ENCODE measurements at places on chromosomes 11 and 22. TPM values are rescaled to one million over a fixed set of nuclear protein-coding genes. Genes with fewer than 3 reads are reported as not detected.

GRCh38 chr11:35515224-35515623 is 10.2 kb downstream of the PAMR1 start:
- DNase-seq: no peak

Gene BSCL2
- polyA plus RNA-seq: 60.1 TPM

Gene KCNK4
- 0.11 TPM for polyA plus RNA-seq

Gene GGTLC2
- polyA plus RNA-seq: 0.30 TPM

Gene APOBEC3C
- polyA plus RNA-seq: 10.6 TPM

- no peak for DNase-seq
Observed at GRCh38 chr11:65529475-65530156, 4.7 kb downstream of the SCYL1 start.

Gene ANO1
- 17.3 TPM for polyA plus RNA-seq

GRCh38 chr22:36816339-36816635 is 548 bp downstream of the PVALB start:
- DNase-seq: no peak

DNA sequence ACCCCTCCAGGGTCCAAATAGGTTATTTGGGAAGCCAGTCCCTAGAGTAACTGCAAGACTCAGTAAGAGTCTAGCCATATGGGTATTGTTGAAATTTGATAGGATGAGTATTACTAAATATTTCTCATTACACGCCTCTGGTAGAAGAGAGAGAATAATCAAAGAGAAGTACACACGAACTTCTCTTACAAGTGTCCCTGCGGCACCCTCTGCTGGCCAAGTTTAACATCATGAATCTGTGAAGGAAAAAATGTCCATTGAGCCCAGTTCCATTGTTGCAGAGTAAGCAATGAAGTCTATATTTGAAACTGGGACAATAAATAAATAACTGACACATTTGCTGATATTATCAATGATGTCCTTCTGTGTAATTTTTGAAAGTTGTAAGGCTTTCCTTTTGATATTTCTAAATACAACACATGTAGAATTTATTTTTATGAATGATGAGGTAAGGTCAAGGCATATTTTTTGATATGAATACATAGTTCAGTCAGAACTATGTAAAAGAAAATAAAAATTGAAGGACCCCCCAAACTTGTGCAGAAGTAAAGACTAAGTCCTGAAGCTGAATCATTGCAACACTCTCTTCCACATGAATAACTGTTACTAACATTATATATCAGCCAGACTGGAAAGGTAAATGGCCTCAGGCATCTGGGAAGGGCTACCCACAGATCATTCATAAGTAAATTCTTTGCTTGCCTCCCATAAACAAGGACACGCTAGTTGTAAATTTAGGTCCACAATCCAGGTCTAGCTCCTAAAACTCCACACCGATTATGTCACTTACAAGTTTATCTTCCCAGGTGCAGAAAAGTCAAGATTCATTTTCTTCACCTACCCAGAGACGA is 10.0 kb downstream of the OR51L1 start:
- DNase-seq: peak; percentile 47

DNA sequence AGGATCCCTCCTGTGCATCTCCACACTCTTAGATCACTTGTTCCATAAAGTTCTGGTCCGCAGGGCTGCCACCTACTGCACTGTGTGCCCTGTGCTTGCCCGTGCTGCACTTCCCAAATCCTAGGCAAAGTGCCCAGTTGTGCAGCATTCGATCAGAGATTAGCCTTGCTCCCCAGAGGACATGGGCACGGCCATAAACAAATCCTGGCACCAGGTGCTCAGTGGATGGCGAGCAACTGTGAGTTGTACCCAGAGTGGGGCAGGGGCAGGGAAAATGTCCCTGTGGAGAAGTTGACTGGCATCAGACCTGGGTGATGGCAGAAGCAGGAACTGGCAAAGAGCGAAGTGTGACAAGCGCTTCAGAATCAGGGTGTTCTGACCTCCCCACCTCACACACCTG is 4.7 kb downstream of the FADS2 start:
- DNase-seq: no peak

GRCh38 chr22:29224859-29225410 is 19.2 kb downstream of the EMID1 start:
- no peak for DNase-seq

Gene SPCS2
- 218 TPM for polyA plus RNA-seq

- no peak for DNase-seq
Observed at GRCh38 chr22:22666307-22667091, 22.1 kb downstream of the GGTLC2 start.

GRCh38 chr11:27861706-27862430 is 161.6 kb upstream of the BDNF start:
- no peak for DNase-seq

GRCh38 chr11:10594407-10594806 is 25.9 kb upstream of the LYVE1 start:
- no peak for DNase-seq

DNA sequence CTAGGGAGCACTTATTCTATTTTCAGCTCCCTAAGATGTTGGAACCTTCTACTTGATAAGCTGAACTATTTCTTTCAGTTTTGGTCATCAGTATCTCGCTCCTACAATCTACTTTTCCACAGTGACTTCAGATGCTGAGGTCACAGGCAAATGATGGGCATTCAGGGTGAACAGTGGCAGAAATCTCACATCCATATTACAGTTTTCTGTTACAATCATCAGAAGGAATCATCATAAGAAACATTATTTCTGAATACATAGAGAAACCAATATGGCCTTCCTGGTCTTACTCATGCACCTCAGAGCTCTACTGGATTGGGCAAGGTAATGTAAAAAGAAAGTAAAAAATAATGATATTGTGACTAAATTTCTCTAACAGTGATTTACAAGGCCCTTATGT is 39.4 kb upstream of the DDI1 start:
- DNase-seq: no peak

Gene SEC14L6
- polyA plus RNA-seq: 14.5 TPM

DNA sequence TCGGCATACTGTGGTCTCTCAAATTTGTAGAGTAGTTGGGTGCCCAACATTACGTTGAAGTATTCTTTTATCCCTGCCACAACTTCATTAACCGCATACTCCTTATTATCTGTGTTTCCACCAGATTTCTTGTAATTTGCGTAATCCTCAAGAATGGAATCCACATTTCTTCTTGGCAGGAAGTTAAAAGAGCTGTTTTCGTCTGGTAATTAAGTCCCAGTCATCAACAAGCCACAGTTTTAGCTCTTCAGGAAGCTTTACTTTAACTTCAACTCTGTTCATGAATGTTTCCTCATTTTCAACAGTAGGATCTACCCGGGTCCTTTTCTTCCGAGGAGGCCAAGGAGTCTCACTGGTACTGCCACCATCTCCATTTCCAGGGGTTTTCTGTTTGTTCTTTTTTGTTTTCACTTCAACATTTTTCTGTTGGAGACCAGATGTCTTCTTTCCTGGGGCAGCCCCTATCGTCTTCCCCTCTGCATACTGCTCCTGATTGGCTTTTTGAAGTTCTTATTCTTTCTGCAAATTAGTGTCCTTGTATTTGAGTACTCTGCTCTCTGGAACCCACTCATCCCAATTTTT is 30.3 kb downstream of the PDE3B start:
- no peak for DNase-seq

- DNase-seq: no peak
Observed at GRCh38 chr11:46248289-46249102, 29.0 kb upstream of the CREB3L1 start.

Gene MRE11
- polyA plus RNA-seq: 32.6 TPM

- DNase-seq: no peak
Observed at GRCh38 chr22:39808081-39808480, 85.5 kb downstream of the ENTHD1 start.

DNA sequence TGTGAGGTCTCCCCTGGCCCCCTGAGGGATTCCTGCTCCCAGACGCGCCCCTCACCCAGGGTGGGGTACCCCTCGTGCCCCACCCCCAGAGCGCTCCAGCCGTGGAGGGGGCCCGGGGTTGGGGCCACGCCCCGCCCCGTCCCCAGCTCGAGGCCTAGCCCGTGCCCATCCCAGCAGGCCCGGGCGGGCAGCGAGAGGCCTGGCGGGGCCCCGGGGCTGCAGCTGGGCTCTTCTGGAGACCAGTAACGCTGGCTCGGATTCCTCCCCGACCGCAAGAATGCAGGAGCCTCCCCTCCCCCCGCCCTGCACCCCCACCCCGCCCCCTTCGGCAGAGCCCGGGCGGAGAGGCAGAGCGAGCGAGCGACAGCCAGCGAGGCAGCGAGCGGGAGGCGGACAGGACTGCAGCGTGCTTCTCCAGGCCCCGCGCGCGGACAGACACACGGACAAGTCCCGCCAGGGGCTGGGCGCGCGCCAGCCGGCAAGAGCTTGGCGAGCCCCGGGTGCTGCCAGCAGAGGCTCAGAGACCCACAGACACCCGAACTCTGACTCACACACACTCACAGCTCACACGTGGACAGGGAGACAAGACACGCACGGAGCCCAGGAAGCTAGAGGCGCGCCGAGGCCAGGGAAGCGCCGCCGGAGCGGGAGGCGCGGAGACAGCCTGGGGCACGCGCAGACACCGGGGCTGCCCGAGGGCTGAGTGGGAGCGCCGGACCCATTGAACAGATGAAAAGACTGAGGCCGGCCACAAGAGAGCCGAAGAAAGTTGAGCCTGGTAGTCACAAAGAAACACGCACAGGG is 15.2 kb downstream of the BCL9L start:
- DNase-seq: no peak

DNA sequence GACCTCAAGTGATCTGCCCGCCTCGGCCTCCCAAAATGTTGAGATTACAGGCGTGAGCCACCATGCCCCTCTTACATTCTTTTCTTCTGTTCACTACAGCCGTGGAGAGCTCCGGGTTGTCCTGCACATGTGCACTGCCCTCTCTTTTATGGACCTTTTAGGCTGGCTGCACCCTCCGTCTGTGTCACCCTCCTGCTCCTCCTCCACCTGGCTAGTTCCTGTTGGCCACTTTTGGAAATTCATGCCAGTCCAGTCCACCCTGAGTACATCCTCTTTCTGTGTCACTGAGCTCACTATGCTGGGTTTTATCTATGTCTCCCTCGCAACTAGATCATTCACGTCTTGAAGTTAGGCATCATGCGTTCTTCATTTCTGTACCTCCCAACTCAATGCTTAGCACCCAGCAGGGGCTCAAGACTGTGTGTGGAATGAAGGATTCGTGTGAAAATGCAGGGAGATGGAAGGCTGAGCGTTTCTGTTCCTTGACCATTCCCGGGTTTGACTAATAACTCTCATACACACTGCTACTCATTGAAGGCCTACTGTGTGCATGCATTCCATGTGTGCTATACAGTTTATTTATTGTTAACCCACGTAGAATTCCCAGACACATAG is 60.6 kb downstream of the PTPRJ start:
- DNase-seq: no peak

DNA sequence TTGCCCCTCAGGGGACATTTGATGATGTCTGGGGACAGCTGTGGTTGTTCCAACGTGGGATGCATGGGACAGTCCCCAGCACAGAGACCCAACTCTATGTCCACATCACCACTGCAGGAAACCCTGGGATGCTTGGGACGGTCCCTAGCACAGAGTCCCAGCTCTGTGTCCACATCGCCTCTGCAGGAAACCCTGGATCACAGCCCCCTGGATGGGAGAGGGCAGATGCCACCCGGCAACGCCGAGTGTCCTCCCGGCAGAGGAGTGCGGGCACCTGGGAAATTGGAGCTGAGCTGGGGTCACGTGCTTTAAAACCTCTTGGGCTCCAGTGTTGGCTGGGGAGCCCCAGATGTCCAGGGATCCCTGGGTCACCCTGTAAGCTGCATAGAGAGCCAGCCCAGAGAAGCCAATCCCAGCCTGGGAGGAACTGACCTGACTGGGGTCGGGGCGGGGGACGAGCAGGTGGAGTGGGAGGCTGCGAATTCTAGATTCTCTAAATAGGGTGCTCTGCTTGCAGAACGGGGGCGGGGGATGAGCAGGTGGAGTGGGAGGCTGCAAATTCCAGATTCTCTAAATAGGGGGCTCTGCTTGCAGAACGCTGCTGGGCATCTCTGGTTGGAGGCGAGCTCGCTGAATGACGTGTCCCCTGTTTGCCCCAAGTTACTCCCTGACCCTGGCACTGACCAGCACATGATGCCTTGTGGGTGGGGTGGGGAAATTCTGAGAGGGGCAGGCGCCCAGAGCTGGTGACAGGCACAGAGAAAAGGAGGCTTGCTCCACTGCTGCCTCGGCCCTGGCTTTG is 1197.8 kb downstream of the BRD1 start:
- DNase-seq: no peak

Gene CSTF3
- 67.2 TPM for polyA plus RNA-seq

- peak; percentile 73 for DNase-seq
Observed at GRCh38 chr11:65274735-65275682, 13.2 kb downstream of the POLA2 start.

DNA sequence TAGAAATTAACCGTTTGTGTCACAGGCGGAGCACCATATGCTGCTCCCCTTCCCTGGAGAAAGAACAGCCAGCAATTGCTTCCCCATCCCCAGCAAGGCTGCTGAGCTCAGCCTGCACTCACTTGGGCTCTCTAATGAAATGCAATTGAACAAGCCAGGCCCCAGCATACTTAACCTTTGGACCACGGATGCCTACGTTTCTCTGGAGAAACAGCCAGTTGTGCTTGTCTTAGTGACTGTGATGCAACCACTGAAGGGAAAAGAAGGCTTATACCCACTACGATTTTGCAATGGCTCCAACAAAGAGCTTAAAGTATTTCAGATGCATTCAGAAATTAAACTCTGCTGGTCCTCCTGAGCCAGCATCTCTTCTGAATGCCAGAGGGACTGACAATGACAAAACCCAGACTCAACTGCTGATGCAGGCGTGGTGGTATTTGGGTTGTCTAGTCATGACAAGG is 51.3 kb upstream of the SESN3 start:
- DNase-seq: no peak

DNA sequence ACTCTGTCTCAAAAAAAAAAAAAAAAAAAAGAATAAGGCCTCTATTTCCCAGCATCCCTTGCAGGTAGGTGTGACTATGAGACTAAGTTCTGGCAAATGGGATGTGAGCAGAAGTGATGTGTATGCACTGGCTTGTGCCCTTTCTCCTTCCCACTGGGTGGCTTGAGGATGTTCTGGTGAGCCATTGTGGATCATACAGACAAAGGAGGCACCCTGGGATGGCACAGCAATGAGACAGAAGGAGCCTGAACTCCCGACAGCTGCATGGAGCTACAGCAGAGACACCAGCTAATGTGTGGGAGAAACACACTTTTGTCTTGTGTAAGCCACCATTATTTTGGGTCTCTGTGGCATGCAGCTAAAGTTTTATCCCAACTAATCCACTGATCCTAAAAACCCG is 10.6 kb upstream of the SORL1 start:
- DNase-seq: no peak

Gene EMID1
- 59.9 TPM for polyA plus RNA-seq

GRCh38 chr22:35337932-35338331 is 38.2 kb downstream of the TOM1 start:
- no peak for DNase-seq
